ENCODE measurements at places on chromosomes 3 and 15.

DNA sequence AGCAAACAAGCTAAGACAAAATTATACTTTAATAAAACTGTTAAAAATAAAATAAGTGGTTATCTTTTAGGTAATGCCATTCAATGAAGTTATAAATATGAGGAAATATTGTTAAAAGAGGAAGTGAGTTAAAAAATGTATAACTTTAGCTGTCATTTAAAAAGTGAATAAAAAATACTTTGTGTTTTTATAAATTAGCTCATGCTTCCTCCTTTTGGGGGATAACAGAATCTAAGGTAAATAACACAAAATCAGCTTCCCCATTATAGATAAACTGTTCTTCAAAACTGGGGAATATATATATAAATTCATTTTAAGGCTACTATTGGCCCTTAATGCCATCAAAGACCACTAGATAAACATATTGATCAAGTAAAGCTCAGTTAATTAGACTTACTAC is 113.7 kb upstream of the AADACL2 start:
- DNase-seq: no peak

- no peak for DNase-seq
Observed at GRCh38 chr3:128864351-128864811, 15.0 kb upstream of the ACAD9 start.

- DNase-seq: no peak
Observed at GRCh38 chr3:42701371-42702065, 1.1 kb downstream of the HHATL start.

GRCh38 chr3:184567946-184568559 is 6.5 kb downstream of the EPHB3 start:
- DNase-seq: no peak

- no peak for DNase-seq
Observed at GRCh38 chr15:70742928-70743327, 20.4 kb downstream of the UACA start.

GRCh38 chr3:58366699-58367098 is 34.0 kb downstream of the PXK start:
- no peak for DNase-seq

DNA sequence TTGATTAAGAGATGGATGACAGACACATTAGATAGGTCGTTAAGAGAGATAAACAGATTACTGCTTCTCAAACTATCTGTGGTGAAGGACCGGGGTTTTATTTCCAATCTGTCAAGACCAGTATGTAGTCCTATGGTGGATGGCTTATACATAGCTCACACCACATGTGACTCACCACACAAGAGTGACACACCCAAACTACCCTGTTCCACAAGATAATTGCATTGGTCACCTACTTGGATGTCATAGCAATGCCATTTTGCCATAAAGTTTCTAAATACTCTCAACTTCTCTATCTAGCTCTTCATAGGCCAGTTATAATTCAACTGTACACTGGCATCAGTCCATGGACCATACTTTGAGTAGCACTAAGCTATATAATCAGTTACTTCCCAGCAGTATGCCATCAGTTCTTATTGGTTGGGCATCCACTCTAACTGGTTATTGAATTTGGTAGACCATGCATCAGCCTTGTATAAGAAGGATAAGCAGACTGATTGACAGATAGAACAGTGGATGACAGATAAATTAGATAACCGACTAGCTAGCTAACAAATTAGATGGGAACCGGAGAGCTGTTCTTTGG is 11.6 kb downstream of the WWTR1 start:
- DNase-seq: no peak

DNA sequence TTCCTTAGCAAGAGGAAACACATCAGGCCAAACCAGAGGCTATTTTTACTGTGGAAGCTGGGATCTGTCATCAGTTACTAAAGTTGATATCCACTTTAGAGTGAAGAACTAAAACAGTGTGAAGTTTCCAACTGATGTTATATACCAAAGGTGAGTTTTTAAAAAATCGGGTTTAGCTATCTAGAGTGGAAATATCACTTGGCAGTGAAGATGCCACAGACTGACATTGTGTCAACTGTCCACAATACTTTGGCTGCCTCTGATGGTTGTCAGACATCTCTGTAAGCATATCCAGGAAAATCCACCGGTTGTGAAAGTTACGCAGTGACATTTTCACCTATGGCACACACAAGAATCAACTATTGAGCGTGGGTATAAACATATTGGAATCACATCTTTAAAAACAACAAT is 9.2 kb downstream of the ZIC1 start:
- no peak for DNase-seq

DNA sequence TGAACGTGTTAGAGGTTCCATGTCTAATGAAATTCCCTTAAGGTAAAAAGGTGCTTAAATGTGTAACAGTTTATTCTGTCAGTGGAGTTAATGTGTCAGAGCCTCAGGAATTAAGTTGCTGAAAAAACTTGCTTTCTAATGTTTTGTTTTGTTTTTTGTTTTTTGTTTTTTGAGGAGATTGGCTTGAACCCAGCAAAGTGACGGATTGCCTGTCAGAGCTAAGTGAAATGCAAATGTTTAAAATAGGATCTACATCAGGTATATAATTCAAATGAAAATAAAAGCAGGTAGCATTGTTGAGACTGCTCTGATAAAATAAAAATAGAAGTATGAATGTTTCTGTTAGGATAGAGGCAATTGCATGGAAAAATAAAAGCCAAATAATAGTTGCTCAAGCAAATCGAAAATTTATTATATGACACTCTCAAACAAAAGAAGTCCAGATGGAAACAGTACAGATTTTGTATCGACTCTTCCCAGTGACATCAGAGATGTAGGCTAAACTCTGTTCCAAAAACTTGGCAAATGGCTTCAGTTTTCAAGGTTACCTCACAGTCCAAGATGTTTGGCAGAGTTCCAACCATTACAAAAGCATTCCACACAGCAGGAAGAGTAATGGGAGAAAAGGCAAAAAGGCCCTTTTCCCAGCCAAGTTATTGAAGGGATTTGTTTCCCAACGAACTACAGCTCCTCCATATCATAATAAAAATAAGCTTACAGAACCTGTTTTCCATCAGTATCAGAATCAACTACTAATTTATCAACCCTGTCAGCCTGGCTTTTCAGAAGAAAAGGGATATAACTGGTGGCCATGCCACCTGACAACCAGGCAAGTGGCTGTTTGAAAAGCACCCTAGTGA is 291.0 kb downstream of the TBL1XR1 start:
- no peak for DNase-seq

DNA sequence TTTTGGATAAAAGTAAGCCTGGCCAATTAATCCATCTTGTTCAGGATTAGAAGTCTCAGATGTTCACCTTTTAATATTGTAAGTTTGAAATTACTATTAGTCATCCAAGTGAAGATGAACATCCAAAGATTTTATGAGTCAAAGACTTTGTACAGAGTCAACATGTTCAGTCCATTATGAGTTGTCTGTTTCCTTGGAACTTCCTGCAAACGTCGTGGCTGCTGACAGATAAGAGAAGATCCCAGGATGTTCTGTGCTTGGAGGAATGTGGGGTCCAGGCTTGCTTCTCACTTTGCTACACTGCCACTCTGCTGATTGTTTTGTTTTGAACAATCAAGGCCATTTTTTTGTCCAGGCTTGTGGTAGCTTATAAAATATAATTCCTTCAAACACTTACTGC is 74.3 kb upstream of the SLCO2A1 start:
- no peak for DNase-seq

DNA sequence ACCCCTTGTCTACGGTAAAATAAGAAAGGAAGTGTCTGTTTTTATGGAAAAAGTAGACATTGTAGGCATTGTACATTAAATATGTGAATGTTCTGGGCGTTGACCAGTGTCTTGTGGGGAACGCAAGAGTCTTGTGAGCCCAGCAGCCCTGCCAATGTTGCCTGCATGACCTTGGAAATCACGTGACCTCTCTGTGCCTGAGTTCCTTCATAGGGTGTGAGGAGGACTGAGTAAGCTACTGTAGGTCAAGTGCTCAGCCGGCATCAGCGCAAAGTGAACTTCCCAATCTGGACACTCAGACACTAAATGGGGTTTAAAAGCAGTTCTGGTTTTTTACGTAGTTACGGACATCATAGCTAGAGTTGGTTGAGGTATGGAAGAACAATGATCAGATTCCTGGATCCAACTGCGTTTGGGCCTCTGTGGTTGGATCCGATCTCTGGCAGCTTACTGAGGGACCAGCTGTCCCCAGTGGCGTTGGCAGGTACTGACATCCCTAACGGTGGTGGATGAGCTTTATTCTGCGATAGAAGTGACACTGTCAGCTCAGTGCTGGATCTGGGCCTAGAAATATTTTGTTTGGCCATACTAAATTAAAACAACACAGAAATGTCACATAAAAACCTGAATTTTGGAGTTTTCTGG is 63.8 kb downstream of the SPSB4 start:
- no peak for DNase-seq

- no peak for DNase-seq
Observed at GRCh38 chr3:119571688-119572087, 7.6 kb upstream of the ADPRH start.

GRCh38 chr3:129616713-129617112 is 10.2 kb upstream of the PLXND1 start:
- DNase-seq: no peak

GRCh38 chr3:192188218-192188835 is 539.0 kb downstream of the FGF12 start:
- no peak for DNase-seq

- DNase-seq: no peak
Observed at GRCh38 chr15:93968773-93969172, 262.6 kb upstream of the MCTP2 start.

GRCh38 chr3:16085884-16086608 is 88.4 kb upstream of the GALNT15 start:
- DNase-seq: no peak

- DNase-seq: no peak
Observed at GRCh38 chr15:78147566-78147965, 1.6 kb upstream of the IDH3A start.

DNA sequence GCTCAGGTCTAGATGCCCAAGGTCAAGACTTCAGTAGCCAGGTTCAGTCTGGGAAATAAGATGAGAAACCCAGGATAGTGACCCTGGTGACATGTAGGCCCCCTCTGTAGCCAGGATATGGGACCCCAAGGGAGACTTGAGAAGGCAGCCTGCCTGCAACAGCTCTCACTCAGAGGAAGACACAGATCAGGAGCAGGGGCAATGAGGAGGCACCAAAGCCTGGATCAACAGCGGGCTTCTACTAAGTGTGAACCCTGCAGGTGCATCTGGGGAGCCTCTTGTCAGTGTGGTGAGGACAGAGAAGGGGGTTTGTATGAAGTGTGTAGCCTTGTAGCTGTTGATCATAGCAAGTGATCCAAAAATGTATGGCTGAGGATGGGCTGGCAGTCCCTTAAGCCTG is 25.4 kb downstream of the PLA2G4F start:
- no peak for DNase-seq

- DNase-seq: no peak
Observed at GRCh38 chr15:80942746-80943565, 46.7 kb downstream of the MESD start.

- DNase-seq: no peak
Observed at GRCh38 chr3:56157693-56158362, 310.4 kb downstream of the ERC2 start.

- DNase-seq: no peak
Observed at GRCh38 chr3:76479161-76479650, 560.7 kb upstream of the ROBO2 start.

Data from NCI-H1436 treated with DMSO at 0.1 percent for 48 hours (cell line).